Activated CD4-positive, CD25-positive, alpha-beta regulatory T cell treated with anti-CD3 and anti-CD28 coated beads, Interleukin-2, amount 50 U/mL, for 24 hours (primary cell): ENCODE measurements at places on chromosomes 13 and 19.
A peak's percentile ranks its signal among the peaks of the same experiment; 100 is the strongest.

GRCh38 chr19:49890349-49891311 lies 6.1 kb downstream of the IL4I1 start:
- ATAC-seq = peak; percentile 74

GRCh38 chr19:6811906-6812305 lies 39.4 kb downstream of the VAV1 start:
- ATAC-seq = no peak

DNA sequence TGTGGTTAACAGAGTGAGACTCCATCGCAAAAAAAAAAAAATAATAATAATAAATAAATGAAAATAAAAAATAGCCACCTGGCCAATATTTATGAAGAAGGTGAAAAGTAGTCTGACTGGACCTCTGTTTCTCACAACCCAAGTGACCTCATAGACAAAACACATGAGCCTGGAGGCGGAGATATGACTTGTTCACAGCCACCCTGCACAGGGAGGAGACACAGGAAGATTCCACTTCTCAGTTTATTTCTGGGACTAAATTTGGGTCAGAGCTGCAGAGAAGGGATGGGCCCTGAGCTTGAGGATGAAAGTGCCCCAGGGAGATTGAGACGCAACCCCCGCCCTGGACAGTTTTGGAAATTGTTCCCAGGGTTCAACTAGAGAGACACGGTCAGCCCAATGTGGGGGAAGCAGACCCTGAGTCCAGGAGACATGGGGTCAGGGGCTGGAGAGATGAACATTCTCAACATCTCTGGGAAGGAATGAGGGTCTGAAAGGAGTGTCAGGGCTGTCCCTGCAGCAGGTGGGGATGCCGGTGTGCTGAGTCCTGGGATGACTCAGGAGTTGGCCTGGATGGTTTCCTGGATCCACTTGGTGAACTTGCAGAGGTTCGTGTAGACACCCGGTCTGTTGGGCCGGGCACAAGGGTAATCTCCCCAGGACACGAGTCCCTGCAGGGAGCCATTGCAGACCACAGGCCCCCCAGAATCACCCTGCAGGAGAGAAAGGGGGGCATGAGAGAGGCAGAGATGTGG lies 9.6 kb downstream of the KLK5 start:
- ATAC-seq = no peak

DNA sequence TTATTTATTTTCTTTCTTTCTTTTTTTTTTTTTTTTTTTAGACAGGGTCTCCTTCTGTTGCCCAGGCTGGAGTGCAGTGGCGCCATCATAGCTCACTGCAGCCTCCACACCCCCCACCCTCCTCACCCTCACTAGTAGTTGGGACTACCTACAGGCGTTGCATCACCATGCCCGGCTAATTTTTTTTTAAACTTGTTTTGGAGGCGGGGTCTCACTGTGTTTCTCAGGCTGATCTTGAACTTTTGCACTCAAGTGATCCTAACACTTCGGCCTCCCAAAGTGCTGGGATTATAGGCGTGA lies 33.6 kb downstream of the GJA3 start:
- ATAC-seq = no peak

GRCh38 chr19:31659897-31660210 lies 310.6 kb upstream of the TSHZ3 start:
- no peak for ATAC-seq

DNA sequence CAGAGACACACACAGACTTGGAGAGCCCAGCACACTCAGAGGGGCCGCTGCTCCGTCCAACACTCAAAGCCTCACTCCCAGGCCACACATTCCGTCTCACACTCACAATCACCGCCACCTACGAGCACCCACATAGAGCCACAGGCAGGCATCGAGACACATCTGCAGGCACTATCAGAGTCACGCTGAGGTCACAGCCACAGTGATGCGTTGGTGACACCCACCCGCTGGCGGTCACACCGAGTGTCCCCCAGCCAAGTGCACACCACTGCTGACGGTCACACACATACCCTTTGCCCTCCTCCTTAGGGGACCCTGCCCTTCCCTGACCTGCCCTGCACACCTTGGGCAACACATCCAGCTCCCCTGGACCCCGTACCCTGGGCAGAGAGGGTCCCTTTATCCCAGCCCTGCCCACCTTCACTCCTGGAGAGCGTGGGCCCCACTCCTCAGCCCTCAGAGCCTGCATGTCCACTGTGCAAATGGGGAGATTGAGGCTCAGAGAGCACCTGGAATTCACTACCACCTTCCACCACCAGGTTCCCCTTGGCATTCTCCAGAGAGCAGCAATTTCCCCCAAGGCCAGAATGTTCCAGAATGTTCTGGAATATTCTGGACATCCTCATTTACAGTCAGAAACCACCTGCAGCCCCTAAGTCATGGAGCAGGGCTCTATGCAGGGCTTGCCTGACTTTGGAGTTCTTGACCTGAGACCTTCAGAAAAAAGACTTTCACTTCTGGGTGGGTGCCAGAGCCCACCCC lies 5.4 kb downstream of the FUT5 start:
- no peak for ATAC-seq

- no peak for ATAC-seq
Observed at GRCh38 chr13:32629866-32630265, 43.6 kb downstream of the PDS5B start.

- peak; percentile 17 for ATAC-seq
Observed at GRCh38 chr13:109869312-109870237, 83.2 kb upstream of the IRS2 start.

GRCh38 chr19:34991542-34992333 lies 8.4 kb upstream of the GRAMD1A start:
- ATAC-seq = no peak

DNA sequence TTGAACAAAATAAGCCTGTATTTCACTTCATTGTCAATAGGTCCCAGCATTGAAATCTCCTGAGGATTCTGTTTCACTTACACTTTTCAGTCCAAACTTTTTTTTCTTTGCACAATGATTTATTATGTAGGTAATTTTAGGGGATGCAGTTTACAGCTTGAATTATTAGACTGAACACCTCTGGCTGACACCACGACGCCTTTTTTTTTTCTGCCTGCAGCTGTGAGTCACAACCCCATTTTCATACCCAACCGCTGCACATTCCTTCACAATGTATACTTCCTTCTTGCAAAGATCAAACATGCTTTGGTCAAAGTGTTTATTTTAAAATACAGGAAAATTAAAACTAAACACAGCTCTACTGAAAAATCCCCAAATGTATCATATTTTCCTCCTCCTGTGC lies 11.4 kb downstream of the ZIC2 start:
- no peak for ATAC-seq

GRCh38 chr13:48852911-48853727 lies 122.6 kb upstream of the FNDC3A start:
- peak; percentile 51 for ATAC-seq

- no peak for ATAC-seq
Observed at GRCh38 chr19:5820785-5821184, 15.9 kb downstream of the NRTN start.
